ENCODE measurements at places on chromosomes 11 and 22.

DNA sequence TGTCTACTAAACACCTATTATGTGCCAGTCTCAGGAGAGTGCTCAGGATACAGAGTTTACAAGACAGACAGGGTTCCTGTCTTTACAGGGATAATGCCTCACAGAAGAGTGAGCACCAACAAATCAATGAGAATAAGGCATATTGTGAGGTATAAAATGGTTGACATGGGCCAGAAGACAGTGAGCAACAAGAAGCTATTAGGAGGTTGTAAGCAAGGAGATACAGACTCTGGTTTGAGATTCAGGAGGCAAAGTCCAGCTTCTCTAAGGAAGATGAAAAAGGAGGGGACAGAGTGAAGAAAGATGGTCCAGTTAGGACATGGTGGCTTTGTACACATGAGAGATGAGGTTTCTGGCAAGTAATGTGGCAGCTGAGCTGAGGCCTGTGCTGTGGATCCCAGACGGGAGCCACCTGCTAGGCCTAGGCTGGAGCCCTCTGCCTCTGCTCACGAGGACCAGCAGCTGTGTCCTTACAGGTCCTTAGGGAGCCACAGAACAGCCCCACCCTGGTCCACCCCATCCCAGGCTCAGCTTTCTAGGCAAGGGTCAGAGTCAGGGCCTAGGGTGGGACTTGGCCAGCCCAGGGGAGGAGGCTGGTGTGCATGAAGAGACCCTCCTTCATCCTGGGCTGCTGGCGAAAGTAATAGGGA, 110.5 kb downstream of the ZNF280B start:
- DNase-seq: no peak

GRCh38 chr11:43942662-43943371, 380 bp downstream of the C11orf96 start:
- peak; percentile 71 for DNase-seq

DNA sequence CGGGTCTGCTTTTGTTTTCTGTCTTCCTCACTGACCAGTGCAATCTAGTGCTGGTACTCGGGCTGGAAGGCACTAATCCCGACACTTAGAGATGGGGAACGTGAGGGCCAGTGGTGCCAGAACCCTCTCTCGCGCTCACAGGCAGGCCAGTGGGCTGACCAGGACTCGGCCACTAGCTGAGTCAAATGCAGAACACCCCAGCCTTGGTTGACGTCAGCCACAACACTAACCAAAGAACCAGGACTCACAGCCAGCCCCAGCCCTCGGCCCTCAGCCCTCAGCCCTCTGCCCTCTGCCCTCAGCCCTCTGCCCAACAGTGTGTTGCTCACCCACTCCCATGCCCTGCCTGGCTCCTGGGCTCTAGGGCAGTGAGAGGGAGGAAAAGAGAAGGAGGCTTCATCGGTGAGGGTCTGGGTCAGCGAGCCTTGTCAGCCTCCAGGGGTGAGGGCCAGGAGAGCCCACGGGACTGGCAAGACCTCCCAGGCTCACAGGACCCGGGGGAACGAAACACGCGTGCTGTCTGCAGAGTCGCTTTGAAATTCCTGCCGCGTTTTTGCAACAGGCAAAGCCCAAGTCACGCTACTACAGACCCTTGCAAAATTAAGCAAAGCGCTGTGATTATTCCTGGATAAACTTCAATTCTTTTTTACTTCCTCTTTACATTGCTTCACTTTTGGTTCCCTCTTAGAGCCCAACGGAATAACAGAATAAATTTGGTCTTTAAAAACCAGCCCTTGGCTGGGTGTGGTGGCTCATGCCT, 27.5 kb downstream of the KIAA0930 start:
- no peak for DNase-seq

DNA sequence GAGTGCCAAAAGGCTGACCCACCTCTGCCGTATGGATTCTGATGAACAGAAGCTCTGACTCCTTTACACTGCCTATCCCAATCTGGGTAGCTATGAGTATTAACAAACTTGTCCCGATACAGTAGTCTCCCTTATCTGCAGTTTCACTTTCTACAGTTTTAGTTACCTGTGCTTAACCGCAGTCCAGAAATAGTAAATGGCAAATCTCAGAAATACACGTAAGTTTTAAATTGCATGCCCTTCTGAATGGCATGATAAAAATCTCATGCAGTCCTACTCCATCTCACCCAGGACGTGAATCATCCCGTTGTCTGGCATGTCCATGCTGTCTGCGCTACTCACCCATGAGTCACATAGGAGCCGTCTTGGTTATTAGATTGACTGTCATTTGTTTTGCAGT, 68.8 kb downstream of the SNX19 start:
- DNase-seq: no peak

GRCh38 chr11:28049338-28050216, 58.4 kb downstream of the KIF18A start:
- no peak for DNase-seq

DNA sequence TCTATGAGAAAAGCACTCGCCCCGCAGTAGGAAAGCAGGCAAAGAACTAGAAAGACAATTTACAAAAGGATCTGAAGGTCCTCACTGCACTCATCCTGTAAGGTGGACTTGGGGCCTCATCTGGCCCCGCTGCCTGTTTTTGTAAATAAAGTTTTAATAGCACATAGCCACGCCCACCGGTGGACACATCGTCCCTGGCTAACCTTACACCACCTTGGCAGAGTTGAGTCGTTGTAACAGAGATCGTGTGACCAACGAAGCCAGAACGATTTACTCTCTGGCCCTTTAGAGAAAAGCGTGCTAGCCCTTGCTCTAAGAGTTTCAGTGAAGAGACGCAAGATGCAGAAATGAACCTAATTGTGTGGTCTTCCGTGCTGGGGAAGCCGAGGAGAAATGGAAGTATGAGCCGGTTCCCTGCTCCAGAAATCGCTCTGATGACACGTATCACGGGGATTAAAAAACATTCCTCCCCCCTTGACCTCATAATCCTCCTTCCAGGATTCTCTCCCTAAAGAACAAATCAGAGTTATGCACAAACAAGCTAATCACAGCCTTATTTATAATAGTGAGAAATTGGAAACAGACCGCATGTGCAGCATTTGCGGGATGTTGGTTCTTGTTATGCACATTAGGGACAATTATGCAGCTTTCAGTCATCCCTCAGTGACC, 80.1 kb downstream of the CDKN1C start:
- DNase-seq: no peak

DNA sequence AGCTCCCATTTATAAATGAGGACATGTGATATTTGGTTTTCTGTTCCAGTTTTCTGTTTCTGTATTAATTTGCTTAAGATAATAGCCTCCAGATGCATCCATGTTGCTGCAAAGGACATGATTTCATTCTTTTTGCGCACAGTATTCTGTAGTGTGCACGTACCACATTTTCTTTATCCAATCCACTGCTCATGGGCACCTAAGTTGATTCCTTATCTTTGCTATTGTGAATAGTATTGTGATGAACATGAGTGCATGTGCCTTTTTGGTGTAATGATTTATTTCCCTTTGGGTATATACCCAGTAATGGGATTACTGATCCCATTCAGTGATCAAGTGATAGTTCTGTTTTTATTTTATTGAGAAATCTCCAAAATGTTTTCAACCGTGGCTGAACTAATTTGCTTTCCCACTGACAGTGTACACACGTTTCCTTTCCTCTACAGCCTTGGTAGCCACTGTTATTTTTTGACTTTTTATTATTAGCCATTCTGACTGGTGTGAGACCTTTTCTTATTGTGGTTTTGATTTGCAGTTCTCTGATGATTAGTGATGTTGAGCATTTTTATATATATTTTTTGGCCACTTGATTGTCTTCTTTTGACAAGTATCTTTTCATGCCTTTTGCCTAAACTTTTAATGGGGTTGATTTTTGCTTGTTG, 226.0 kb upstream of the ANO3 start:
- no peak for DNase-seq

GRCh38 chr11:74707602-74708510, 23.4 kb downstream of the CHRDL2 start:
- DNase-seq: no peak

DNA sequence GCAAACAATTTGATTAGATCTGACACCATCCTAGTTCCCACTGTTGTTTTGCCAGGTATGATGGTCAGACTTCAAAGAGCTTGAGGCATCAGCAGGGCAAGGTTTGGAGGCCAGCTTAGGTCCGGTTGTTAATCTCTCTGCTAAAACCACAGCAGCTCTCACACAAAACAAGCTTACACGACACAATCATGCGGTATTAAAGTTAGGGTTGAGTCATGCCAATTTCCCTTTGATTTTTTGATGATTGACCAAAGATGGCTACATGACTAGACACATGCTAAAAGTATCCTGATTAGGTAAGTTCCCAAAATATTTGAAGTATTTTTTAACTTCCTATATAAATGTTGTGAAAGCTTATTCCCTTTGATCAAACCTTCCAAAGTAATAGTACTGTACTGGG, 145.9 kb downstream of the ELP4 start:
- no peak for DNase-seq

DNA sequence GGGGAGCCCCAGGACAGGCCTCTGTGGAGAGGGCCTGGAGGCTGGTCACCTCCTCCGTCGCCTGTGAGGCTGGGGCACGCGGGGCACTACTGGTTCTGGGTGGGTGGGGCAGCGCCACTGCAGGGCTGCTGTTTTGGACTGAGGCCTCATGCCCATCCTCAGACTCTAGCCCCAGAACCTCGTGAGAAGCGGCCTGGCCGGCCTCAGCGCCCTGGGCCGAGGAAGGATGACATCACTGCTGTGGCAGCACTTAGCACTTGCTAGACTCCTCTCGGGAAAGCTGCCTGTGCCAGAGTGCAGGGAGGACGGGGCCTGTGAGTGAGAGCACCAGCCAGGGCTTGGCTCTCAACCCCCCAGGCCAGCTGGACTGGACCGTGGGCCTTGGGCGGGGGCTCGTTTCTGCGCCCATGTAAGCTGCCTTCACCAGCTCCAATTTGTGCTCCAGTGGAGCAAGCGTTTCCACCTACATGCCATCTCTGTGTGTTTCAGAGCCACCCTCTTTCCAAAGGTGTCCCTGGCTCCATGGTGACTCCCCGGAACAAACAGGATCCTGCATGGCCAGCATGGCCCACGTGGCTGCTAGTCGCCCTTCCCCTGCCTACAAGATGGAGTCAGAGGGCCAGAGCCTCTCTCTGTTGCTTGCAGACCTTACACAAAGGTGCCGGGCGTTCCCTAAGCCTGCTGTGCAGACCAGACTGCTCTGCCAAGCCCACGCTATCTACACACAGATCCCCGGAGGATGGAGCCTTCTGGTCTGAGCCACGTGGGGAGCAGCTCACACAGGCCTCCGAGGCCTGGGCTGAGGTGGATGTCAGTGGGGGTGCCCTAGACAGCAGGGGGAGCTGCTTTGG, 102.9 kb downstream of the CTTN start:
- no peak for DNase-seq

GRCh38 chr11:79544361-79544760, 103.5 kb upstream of the TENM4 start:
- no peak for DNase-seq

GRCh38 chr22:22005945-22006595, 23.5 kb upstream of the TOP3B start:
- DNase-seq: no peak
